Right renal cortex interstitium (tissue), 3 donors: ENCODE measurements at places on chromosomes 3 and 15. TPM values are rescaled to one million over a fixed set of nuclear protein-coding genes. Genes with fewer than 3 reads are reported as not detected.

DNA sequence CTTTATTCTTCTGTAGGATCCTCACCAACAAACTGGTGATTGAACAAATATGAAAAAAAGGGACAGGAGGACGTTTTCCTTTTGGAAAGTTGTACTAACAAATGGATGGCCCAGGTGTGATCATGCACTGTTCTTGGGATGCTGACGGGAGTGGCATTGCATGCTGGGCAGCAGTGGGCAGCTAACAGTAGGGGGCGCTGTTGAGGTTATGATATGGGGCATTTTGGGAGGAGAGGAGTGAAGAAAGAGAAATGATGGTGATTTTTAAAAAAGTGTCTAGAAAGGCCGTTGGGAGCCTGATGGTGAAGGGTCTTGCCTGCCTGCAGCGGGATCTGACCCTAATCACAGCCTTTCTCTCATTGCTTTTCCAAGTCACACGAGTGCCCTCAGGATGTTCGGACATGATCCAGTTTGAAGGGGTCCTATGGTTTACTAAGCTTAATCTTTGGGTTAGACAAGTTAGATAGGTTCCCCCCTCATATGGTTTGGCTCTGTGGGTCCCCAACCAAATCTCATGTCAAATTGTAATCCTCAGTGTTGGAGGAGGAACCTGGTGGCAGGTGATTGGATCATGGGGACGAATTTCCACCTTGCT lies 46.2 kb upstream of the PRTG start:
- no peak for DNase-seq

Gene COL8A1
- polyA plus RNA-seq = 7.8 TPM

DNA sequence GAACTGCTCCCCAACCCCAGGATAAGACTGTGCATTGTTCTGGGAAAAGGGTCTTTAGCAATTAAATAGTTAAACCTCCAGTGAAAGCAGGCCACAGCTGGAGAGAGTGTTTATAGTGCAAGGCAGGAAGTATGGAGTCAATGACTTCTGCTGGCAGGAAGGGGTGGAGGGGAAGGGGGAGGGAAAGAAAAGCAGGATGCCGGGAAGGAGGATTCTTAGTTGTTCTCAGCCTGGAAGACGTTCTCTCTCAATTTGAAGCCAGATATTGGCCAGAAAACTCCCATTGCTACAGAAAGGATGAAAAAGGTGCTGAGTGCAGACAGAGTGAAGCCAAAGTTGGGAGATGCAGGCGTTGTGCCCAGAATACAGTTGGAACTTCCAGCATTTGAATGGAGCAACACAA lies 35.7 kb upstream of the ACTL6A start:
- DNase-seq = peak; percentile 69

- no peak for DNase-seq
Measured at GRCh38 chr15:92243227-92243626, 150.5 kb upstream of the ST8SIA2 start.

GRCh38 chr15:47135267-47135666 lies 582.0 kb upstream of the SEMA6D start:
- no peak for DNase-seq

- DNase-seq = no peak
Measured at GRCh38 chr3:174863488-174863887, 4.4 kb downstream of the NAALADL2 start.

DNA sequence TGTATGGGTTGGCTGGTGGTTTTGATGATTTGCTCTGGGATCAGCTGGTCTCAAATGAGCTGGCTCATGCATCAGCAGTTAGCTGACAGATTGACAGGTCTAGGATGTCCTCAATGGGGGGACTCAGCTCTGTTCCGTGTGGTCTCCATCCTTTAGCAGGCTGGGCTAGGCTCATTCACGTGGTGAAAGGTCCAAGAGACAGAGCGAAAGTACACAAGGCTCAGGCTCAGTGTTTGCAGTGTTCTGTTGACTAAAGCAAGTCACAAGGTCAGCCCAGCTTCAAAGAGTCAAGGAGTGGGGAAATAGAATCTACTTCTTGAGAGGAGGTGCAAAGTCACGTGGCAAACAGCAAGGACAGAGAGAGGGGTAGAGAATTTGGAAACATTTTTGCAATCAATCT lies 126.5 kb upstream of the CMC1 start:
- no peak for DNase-seq

- no peak for DNase-seq
Measured at GRCh38 chr3:77319711-77320110, 279.8 kb downstream of the ROBO2 start.

DNA sequence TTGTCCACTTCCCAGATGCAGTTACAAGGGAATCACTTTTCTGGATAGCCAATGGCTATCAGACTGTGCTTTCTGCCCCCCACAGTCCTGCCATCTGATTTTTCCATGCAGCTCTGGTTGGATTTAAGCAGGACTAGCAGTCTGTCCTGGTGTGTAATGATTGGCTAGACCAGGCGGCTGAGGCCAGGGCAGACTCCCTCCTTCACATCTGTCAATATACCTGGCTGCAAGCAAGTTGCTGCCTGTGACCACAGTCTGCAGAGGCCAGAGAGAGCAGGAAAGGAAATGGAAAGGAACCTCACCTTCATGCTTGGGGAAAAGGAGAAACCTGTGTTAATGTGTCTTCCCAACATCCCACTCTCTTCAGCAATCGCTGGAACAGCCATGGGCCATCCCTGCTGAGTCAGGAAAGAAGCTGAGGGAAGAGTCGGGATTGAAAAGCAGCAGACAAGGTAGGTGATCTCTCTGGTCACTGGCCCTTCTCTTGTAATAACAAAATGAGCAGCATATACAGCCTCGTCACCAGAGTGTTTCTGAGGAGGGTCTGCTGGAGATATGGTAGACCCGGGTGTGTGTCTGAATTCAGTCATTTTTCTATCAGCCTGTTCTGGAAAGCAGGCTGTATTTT lies 126.7 kb upstream of the PHLDB2 start:
- DNase-seq = no peak

GRCh38 chr15:99542828-99543227 lies 23.0 kb upstream of the MEF2A start:
- DNase-seq = no peak

- no peak for DNase-seq
Measured at GRCh38 chr3:197458179-197458707, 97.5 kb downstream of the BDH1 start.

Gene OR5K2
- polyA plus RNA-seq = 0.16 TPM

- DNase-seq = no peak
Measured at GRCh38 chr3:45968706-45969105, 25.4 kb downstream of the CXCR6 start.

Gene ASTE1
- polyA plus RNA-seq = 17.5 TPM

- no peak for DNase-seq
Measured at GRCh38 chr15:40420071-40420713, 14.6 kb downstream of the IVD start.

- DNase-seq = no peak
Measured at GRCh38 chr15:41570764-41571163, 11.8 kb downstream of the TYRO3 start.

- DNase-seq = no peak
Measured at GRCh38 chr3:192170659-192171058, 556.7 kb downstream of the FGF12 start.

DNA sequence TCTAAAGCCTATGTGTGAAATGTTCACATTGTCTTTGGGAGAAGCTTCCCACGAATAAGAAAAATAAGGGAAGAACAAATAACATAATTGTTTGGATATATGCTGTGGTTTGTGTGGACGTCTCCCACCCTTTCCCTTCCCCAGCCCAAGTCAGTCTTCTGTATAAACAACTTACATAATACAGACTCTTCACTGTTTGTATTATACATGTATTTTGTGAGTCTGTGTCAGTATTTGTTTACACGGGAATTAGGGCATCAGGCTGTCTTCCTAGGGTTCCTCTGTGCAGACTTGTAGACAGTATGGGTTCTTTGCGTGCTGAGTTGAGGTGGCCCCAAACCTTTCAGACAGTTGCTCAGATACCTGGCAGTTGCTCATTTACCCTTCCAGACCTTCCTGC lies 103.4 kb downstream of the IGF1R start:
- DNase-seq = no peak

Gene ARHGEF26
- polyA plus RNA-seq = 14.0 TPM

DNA sequence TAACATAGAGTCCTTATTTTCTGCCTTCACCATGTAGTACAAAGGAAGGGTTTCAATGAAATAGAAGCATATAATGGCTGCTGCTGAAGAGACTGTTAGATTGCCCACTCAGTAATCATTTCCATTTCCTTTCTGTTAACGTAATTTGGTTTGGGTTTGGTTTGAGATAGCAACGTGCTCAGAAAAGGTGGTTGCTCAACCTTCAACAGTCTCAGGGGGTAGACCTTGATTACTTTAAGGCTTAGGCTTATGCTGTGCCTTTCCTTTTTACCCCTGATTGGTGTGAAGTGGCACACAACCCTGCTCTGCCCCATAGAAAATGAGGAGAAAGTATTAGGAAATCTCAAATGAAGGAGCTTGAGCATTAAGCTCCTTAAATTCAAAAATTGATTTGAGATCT lies 163.7 kb upstream of the TP63 start:
- no peak for DNase-seq

Gene NRG4
- 4.5 TPM for polyA plus RNA-seq

Gene GOLGA8N
- polyA plus RNA-seq = 14.1 TPM

- DNase-seq = no peak
Measured at GRCh38 chr15:33067456-33067855, 127.1 kb downstream of the FMN1 start.

GRCh38 chr3:115876876-115877614 lies 253.7 kb downstream of the GAP43 start:
- DNase-seq = no peak

DNA sequence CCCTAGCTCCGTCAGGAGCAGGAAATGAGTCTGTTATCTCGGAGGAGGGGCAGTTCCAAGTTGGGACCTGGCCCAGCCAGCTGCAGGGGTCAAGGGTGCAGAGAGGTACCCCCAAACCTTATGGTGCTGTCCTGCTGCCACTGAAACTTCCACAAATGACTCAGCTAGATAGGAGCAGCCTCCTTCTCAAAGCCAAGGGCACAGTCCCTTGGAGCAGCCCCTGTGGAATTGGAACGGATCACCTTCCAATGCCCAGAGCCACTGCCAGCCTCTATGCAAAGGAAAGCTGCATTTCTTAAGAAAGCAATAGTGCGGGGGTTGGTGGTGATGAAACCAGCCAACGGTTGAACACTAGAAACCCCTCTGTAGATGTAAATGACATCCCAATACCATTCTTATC lies 19.6 kb upstream of the LRRK1 start:
- DNase-seq = no peak

GRCh38 chr3:196268284-196269163 lies 19.0 kb downstream of the PCYT1A start:
- no peak for DNase-seq

DNA sequence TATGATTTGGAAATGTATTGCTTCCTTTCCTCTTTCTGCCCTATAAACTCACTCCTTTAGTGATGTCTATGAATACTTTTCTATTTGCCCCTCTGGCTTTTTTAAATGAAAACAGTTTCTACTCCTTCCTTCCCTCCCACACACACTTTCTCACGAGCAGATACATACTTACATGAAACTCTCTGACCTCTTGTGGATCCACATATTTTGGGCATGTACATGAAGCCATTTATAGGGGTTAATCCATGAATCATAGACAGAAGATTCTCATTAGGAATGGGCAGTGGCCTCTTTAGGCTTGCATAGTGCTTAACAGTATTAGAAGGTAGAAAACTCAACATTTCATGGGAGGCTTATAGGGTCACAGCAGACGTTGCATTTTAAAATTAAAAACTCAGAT lies 24.8 kb downstream of the ANAPC13 start:
- DNase-seq = no peak
